Effector CD8-positive, alpha-beta T cell (primary cell): ENCODE measurements at places on chromosomes 5 and 9.

DNA sequence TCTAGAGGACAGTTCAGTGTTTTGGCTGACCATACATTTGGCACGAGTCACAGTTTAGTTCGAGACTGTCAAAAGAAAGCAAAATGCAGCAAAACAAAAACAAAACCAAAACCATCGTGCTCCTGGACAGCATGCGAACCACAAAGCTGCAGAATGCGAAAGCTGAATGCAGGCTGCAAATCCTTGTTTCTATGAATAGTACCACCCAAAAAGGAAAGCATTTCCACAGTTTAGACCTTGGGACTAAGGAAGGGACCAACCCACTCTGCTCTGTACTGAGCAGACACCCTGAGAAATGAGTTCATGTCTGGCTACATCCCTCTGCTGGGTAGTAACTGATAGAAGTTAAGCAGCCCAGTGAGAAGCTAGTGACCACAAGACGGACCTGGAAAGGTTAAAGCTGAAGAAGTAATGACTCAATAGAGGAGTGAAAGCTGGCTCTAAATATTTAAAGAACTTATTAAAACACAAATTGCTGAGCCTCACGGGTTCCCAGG, 3.9 kb downstream of the GCNT4 start:
- no peak for DNase-seq

DNA sequence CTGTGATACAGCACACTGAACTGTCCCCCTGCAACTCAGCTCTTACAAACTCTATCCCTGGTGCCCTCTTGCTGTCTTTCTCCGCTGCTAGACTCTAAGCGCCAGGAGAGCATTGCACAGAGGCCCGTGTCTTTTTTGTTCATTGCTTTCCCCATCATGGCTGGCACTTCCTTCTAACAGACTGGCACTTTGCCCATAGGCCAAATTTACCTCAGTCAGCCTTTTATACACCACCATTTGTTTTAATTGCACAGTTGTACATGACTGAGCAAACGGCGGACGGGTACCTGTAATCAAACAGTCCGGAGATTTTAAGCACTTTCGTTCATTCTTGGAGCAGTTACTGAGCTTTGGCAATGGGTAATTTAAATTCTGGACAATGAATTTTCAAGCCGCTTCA, 102.2 kb upstream of the CLINT1 start:
- DNase-seq = no peak

- DNase-seq = no peak
Observed at GRCh38 chr5:150227606-150228273, 37.9 kb downstream of the SLC6A7 start.

GRCh38 chr9:90878562-90878961, 76.9 kb downstream of the SYK start:
- DNase-seq = no peak

- DNase-seq = no peak
Observed at GRCh38 chr9:136670576-136671253, 8.0 kb downstream of the EGFL7 start.

- no peak for DNase-seq
Observed at GRCh38 chr9:112200711-112201110, 25.6 kb upstream of the SUSD1 start.

DNA sequence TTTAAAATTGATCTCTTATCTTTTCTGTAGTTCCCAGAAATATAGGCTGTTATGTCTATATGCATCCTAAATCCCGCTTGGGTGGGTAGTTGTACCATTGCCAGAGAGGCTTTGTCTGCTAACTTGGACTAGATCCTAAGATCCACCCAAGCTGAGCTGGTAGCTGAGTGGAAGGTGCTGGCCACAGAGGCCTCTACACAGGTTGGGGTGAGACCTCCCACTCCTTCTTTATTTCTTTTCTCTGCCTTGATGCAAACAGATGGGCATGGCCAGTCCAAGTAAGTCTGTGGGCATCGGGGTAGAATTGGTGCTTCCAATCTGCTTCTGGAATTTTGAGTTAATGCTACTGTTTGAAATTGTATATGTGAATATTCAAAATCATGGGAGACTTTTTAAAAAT, 14.4 kb upstream of the GADD45G start:
- DNase-seq = no peak

DNA sequence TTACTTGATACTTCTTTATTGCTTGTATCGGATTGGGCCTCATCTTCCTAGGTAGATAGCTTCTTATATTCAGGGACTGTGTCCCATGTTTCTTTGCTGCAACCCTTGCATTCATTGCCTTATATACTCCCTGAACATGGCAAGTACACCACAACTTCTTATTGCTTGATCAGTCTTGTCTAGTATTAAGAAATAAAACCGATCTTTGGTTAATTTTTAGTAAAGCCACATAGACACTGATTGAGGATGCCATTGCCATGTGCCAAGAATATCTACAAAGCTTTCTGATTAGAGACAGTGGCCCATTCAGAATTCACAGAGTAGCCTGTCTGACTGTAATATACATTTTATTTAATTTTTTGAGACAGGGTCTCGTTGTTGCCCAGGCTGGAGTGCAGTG, 34.7 kb upstream of the ANKRD55 start:
- no peak for DNase-seq

GRCh38 chr9:116271340-116271739, 117.7 kb downstream of the PAPPA start:
- DNase-seq = no peak

GRCh38 chr5:172713113-172713808, 57.7 kb downstream of the DUSP1 start:
- peak; percentile 77 for DNase-seq

GRCh38 chr5:81779125-81779915, 28.4 kb upstream of the SSBP2 start:
- DNase-seq = peak; percentile 1

DNA sequence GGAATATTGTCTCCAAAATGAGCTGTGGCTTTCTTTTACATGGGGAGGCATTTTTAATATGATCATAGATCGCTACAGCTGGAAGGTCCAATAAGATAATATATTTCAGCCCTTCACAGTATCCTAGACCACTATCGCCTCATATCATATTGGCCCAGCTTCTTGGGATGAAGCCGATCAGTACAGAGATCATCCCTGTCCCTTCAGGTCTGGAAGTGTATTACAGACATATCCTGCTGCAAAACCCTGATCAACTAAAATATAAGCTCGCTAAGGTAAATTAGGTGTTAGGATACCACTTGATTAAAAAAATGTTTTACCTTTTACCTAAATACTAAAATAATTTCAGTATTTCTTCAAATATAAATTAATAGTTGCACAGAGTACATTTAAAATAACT, 41.7 kb downstream of the JAKMIP2 start:
- no peak for DNase-seq

DNA sequence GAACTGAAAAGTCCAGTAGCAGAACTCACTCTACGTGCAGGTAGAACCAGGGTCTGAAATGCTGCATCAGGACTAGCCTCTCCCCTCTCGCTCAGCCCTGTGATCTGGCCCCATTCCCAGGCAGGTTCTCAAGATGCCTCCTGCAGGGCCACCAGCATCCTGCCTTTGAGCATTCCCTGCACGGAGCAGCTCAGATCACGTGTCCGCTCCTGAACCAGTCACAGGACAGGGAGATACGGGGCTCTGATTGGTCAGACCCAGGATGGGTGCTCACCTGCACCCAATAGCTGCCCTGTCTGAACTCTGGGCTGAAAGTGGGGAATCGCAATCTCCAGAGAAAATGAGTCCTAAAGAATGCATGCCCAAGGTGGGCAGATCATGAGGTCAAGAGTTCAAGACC, 50.8 kb downstream of the NEURL1B start:
- no peak for DNase-seq

DNA sequence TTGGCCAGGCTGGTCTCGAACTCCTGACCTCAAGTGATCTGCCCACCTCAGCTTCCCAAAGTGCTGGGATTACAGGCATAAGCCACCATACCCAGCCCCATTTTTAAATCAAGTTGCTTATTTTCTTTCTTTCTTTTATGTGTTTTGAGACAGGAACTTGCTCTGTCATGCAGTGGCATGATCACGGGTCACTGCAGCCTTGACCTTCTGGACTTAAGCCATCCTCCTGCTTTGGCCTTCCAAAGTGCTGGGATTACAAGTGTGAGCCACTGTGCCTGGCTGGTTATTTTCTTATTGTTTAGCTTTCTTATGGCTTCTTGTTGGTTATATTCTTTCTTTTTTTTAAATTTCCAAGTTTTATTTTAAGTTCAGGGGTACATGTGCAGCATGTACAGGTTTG, 79.7 kb upstream of the C5orf63 start:
- DNase-seq = no peak

DNA sequence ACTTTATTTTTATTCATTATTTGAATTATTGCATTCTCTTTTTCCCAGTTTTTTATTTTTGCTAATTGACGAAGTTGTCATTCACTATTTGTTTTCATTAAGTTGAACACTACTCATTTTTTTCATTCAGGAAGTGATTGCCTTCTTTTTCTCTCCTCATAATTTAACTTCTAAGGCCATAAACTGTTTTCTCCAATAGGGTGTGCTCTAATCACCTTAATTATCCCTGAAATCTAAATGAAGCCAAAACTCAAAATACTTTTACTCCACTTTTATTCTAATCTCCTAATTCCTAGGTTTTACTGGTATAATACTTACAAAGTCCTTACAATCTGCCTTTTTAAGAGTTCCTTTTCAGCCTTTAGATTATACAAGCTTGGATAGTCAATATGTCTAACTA, 2.9 kb upstream of the OR13C2 start:
- DNase-seq = no peak

DNA sequence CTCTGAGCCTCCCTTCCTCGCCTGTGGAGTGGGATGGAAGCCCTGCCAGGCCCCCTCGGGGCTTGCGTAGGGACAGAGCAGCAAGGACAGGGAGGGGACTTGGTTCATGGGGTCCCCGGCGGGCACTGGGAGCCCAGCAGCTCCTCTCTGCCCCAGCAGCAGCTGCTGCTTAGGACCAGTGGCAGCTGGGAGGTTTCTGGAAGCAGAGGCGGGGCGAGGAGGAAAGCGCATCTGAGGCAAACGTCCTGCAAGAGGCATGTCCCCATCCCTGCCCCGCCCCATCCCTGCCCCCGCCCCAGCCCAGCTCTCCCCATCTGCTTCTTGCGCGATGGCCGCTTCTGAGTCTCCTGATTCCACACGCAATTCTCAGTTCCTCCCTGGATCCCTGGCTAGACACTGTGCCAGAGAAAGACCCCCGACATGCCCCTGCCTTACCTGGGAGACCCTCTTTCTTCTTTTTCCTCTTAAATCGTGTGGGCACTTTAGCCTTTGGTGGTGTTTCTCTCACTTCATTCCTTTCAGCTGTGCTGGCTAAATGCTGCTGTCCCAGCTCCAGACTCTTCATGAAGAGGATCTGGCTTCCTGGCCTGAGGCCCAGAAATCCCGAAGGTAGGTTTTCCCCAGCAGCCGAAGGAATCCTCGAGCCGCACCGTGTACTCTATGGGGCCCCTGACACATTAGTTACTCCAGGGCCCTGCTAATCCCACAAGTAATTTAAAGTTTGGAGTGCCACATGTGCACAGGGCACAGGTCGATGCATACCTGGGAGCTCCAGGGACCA, 4.4 kb upstream of the OR2S2 start:
- no peak for DNase-seq

DNA sequence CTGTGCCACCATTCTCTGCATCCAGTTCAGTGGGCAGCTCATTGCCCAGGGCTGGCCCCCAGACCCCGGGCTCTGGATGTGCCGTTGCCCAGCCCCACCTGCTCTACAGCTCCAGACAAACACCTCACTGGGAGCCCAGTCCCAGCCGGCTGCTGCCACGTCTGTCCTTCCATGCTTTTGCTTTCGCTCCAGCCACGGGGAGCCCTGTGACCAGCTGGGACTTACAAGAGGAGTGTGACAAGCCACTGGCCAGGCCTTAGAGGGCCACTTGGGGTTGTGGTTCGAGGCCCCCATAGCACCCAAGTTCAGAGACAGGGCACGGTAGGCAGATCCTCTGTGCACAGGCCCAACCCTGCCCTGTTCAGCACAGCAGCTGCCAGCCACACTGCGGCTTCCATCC, 142.0 kb downstream of the ADAMTS2 start:
- no peak for DNase-seq

DNA sequence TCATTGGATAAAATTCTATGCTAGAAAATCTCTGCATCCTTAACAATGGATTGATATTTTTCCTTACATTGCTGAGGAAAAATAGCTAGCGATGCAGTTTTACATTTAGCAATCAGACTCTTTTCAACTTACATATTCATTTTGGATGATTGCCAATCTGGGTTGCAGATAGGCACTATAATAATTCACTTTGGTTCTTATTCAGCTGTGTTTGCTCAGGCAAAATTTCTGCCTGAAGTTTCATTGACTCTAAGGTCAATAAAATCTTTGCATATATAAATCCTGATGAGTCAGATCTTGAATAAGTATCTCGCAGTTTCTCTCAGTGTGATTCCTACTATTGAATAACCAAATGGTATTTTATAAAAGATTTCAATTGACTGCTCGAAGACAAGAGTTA, 1105.8 kb downstream of the CDH18 start:
- no peak for DNase-seq

GRCh38 chr5:150154618-150155128, 972 bp downstream of the PDGFRB start:
- no peak for DNase-seq

DNA sequence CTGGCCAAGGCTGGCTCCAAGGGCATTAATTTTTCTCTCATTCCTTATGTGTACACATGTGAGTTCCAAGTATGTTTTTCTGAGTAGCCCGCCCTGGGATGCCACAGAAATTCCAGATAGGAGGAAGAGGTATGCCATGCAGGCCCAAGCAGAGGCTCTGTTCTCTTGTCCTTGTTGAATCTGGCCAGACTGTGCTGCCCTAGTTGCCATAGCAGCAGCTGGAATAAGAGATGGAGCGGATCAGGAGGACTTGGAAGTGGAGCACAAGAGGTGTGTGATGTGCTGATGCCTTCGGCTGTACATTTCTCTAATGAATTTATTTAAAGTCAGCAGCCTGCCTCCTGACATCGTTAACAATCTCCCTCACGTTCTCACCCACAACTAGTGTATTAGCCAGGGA, 235.6 kb upstream of the RPS23 start:
- DNase-seq = no peak

- no peak for DNase-seq
Observed at GRCh38 chr5:176405656-176406435, 10.5 kb downstream of the CLTB start.

DNA sequence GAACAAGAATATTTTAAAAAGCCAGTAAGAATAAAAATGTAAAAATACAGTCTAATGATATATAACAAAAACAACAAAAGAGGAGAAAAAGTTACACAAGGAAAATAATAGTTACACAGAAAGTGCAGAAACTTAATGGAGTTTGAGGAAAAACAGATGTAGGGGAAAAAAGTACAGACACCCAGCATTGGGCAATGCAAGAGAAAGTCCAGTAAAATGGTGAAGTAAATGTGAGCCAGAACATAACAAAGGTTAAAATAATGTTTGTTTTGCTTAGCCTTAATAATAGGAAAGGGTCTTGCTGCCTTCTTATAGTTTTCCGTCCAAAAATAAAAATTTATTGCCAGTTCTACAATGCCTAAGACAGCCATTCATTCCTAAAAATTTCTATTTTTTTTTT, 364.2 kb downstream of the NNT start:
- DNase-seq = no peak

- no peak for DNase-seq
Observed at GRCh38 chr9:28365728-28366127, 792.4 kb upstream of the C9orf72 start.

- no peak for DNase-seq
Observed at GRCh38 chr9:113734826-113735225, 141.3 kb upstream of the ZNF618 start.
